ENCODE measurements at places on chromosomes 3 and 15. TPM values are rescaled to one million over a fixed set of nuclear protein-coding genes. Genes with fewer than 3 reads are reported as not detected.

- DNase-seq = no peak
These were observed 562.8 kb downstream of the ROBO2 start for GRCh38 chr3:77602722-77603121.

The COL8A1 gene
- 358 TPM for total RNA-seq

The CXCR6 gene
- total RNA-seq = not detected

GRCh38 chr15:78637776-78638435, 3.1 kb downstream of the CHRNB4 start:
- DNase-seq = no peak
